ENCODE measurements at places on chromosomes 11 and 22.

DNA sequence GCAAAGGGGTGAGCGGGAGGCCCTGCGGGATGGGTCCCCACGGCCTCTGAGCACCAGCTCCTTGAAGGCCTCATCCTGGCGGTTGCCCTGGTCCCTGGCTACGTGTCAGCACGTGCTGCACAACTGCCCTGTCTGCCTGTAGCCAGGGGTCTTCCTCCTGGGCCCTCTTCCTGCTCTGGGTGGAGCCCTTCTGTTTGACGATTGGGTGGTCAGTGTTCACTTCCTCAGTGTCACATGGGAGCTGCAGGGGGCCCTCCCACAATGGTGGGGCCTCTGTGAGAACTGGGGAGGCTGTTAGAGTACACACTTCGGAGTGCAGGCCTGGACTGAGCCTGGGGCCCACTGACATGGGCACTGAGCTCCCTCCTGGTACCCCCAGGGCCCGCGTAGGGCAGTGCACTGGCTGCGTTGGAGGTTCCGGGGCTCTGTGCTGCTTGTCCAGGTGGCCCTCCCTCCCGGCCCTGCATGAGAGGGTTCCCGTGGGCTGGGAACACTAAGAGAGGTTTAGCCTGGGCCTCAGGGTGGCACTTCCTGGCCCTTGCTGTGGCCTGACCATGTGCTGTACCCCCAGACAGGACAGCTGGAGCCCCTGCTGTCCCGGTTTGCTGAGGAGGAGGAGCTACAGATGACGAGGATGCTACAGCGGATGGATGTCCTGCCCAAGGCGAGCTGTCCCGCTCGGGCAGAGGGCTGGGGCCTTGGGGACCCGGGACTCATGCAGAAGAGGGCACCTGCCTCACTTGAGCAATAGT lies 13.8 kb downstream of the DGCR6L start:
- peak; percentile 37 for DNase-seq

GRCh38 chr22:22880645-22881044 lies 7.0 kb upstream of the IGLL5 start:
- no peak for DNase-seq

- no peak for DNase-seq
Observed at GRCh38 chr11:120381401-120381800, 45.2 kb downstream of the ARHGEF12 start.

DNA sequence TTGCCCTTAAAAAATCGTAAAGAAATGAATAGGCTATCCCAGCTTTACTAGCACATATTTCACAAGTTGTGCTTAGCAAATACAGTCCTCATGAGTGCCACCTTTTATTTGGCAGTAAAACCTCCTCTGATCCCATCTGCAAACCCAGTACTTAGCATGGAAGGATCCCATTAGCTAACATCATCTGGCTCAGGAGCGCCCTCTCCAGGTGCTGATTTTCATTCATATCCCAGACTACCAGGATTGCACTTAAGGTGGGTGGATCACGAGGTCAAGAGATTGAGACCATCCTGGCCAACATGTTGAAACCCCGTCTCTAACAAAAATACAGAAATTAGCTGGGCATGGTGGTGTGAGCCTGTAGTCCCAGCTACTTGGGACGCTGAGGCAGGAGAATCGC lies 76.1 kb upstream of the PAX6 start:
- no peak for DNase-seq

DNA sequence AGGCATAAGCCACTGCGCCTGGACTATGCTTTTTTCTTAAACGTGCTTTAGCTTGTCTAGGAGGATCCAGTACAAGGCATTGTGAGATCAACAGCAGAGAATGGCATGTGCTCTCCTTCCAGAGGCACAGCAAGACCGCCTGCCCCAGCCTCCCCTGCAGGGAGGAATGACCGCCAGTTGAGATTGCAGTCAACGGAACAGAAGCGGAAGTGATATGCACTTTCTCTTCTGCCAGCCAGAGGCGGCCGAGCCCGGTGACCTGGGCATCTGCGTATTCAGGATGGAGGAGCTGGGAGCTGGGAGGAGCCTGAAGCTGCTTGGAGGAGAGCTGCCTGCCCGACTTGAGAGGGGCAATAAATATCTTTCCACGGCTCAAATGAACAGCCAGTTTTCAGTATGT lies 243.0 kb downstream of the CTTN start:
- peak; percentile 85 for DNase-seq

DNA sequence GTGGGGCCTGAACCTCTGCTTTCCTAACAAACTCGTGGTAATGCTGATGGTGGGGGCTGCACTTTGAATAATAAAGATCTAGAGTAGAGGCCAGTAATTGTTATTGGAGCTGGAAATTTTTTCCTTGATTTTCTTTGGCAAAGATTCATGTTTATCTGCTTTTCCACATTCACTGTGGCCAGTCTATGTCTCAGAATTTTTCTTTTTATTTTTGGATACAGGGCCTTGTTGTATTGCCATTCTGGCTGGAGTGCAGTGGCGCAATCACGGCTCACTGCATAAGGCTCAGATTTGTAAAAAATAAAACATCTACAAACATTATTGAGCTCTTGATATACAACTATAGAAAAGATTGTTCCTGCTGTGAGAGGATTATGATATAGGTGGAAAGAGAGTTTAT lies 1.6 kb downstream of the TMEM135 start:
- no peak for DNase-seq

- no peak for DNase-seq
Observed at GRCh38 chr11:74380746-74381439, 17.3 kb downstream of the PGM2L1 start.

GRCh38 chr11:58575377-58576020 lies at the start of gene LPXN:
Gene LPXN, minus strand, starts transcription at chr11:58575856. Its CDS starts 84 bp downstream, at chr11:58575772.
- DNase-seq = peak; percentile 91

GRCh38 chr11:107276077-107276476 lies 181.5 kb downstream of the CWF19L2 start:
- DNase-seq = no peak

DNA sequence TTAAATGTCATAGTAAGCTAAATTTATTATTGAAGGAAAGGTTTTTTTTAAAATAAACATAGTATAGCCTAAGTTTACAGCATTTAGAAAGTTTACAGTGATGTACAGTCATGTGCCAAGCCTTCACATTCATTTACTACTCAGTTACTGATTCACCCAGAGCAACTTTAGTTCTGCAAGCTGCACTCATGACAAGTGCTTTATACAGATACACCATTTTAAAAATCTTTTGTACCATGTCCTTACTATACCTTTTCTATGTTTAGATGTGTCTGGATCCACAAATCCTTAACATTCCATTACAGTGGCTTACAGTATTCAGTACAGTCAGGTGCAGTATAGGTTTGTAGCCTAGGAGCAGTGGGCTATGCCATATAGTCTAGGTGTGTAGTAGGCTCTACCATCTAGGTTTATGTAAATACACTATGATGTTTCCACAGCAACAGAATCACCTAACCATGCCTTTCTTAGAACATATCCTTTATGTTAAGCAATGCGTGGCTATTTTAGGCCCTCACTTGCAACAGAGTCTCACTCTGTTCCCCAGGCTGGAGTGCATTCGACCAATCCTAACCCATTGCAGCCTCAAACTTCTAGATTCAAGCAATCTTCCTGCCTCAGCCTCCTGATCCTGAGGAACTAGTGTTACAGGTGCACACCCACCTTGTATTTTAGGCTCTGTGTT lies 79.5 kb upstream of the SLC25A18 start:
- peak; percentile 86 for DNase-seq

DNA sequence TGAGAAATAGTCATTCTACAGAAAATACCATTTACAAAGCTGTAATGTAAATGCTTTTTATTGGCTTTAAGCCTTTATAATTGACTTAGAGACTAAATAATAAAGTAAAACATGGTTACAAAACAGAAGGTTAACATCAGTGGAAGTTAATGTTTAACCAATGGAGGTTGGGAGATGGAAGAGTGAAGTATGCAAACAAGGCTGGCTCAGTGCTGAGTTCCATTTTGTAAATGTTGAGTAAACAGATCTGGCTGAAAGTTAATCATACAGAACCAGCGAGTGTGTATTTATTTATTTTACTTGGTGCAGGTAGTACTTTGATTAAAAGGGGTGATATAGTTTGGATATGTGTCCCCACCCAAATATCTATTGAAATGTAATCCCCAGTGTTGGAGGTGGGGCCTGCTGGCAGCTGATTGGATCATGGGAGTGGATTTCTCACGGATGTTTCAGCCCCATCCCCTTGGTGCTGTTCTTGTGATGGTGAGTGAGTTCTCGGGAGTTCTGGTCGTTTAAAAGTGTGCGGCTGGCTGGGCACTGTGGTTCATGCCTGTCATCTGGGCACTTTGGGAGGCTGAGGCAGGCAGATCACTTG lies 827.4 kb downstream of the OPCML start:
- DNase-seq = no peak

GRCh38 chr11:127066401-127067090 lies 66.0 kb upstream of the KIRREL3 start:
- DNase-seq = no peak

- DNase-seq = no peak
Observed at GRCh38 chr11:1336836-1337646, 27.6 kb upstream of the TOLLIP start.

Data from MV-4-11 (cell line).